ENCODE measurements at places on chromosomes 5 and 9.

- no peak for DNase-seq
Observed at GRCh38 chr5:122063836-122064235, 14.2 kb downstream of the LOX start.

DNA sequence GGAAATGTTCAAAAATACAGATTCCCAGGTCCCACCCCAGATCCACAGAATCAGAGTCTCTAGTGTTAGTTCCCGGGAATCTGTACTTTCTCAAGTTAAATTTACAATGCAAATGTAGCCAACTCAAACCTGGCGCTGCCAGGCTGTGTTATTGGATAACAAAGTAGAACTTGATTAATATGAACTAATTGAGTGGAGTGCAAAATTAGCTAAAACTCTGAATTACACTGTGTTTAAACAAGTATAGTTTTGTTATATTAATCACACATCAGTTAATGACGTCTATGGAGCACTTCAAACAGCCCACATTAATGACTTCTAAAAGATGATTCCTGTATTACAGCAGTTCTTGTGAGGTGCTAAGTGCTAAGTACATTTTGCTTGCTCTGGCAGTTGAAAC is 32.4 kb upstream of the CYFIP2 start:
- peak; percentile 82 for DNase-seq

DNA sequence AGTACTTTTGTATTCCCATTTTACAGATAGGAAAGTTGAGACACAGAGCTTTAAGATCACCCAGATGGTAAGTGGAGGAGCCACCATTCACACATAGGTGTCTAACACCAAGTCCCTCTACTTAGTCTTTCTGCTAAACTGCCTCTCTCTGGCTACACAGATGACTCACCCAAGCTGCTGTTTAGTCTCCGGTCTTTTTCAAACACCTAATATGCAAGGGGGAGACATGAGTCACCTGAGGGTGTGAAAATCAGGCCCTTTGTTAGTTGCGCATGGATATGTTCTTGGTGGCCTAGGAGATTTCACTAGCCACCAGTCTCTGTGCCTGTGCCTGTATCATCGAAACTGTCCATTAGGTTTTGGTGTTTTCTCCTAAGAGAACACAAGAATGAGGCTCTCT is 117.8 kb downstream of the MAST4 start:
- DNase-seq: no peak

GRCh38 chr5:85159395-85159794 is 774.7 kb upstream of the EDIL3 start:
- no peak for DNase-seq

GRCh38 chr5:50325237-50325832 is 115.8 kb downstream of the EMB start:
- no peak for DNase-seq

DNA sequence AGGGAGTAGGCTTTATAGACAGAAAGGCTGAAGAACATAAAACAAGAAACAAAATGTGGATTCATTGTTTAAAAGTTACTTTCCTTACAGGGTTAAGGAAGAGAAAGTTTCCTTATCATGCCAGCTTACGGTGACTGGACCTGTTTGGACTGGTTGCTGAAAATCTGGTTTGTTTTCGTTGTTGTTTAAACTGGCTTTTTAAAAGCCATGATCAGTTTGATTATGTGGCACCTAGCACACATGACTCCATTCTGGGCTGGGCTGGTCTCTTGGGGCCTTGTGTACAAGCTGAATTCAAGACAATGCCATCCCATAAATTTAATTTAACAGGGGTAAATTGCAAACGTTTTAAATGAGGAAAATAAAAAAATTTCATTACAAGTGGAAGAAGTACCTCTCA is 18.4 kb upstream of the ZNF474 start:
- DNase-seq: no peak

GRCh38 chr9:124309667-124310084 is 51.9 kb downstream of the NEK6 start:
- DNase-seq: no peak

- no peak for DNase-seq
Observed at GRCh38 chr9:127556871-127557270, 55.2 kb upstream of the STXBP1 start.

- no peak for DNase-seq
Observed at GRCh38 chr9:79286992-79287707, 284.6 kb upstream of the TLE4 start.

- no peak for DNase-seq
Observed at GRCh38 chr5:44691802-44692201, 116.9 kb upstream of the MRPS30 start.

- no peak for DNase-seq
Observed at GRCh38 chr9:130072515-130073235, 19.0 kb downstream of the GPR107 start.

GRCh38 chr5:22908129-22908528 is 55.0 kb upstream of the CDH12 start:
- DNase-seq: no peak

GRCh38 chr9:113529336-113530009 is 65.9 kb downstream of the RGS3 start:
- no peak for DNase-seq

DNA sequence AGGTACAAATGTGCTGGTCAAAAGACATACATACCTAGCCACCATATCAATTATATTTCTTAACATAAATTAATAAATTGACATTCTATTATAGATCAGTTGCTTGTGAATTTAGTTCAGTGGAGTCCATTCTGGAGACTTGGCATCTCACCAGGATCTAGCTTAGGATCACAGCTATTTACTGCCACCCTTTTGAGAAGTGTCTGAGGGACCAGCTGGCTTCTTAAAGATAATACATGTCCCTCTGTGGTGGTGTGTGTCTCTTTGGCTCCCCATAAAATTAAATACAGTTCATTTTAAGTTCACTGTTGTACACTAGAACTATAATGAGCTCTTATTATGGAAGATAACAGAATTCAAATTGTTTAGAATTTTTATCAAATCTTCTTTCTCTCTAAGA is 290.7 kb downstream of the PRELID2 start:
- DNase-seq: no peak

- no peak for DNase-seq
Observed at GRCh38 chr5:40321514-40321913, 358.2 kb upstream of the PTGER4 start.

DNA sequence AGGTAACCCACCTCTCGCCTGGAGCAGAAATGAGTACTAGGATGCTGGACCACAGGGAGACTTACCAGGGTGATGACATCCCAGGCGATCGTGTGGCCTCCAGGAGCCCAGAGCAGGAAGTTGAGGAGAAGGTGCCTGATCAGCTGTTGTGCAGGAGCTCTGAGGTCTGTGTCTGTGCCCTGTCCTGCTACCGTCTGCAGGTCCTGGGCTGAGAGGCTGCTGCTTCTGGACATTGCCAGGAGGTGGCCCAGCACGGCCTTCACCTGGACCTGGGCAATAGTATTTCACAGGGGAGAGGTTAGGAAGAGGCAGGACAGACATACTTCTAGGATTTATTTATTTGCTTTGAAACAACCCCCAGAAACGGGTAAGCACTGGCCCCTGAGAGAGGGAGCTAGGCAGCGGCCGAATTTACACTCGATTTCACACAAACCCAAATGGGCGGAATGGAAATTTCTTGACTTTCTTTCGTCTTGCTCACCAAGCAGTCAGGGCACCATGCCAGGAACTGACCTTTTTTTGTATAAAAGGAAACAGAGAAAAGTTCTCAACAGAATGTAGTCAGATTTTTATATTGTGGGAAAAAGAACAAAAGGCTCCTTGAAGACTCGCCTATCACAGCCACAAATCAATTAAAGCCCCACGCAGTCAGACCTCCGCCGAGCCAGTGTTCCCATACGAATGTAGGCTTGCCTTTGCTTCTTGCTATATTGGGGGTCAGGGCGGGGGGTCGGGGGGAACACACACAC is 210.3 kb downstream of the FANCC start:
- no peak for DNase-seq

- no peak for DNase-seq
Observed at GRCh38 chr9:94134629-94135028, 50.4 kb downstream of the PTPDC1 start.

DNA sequence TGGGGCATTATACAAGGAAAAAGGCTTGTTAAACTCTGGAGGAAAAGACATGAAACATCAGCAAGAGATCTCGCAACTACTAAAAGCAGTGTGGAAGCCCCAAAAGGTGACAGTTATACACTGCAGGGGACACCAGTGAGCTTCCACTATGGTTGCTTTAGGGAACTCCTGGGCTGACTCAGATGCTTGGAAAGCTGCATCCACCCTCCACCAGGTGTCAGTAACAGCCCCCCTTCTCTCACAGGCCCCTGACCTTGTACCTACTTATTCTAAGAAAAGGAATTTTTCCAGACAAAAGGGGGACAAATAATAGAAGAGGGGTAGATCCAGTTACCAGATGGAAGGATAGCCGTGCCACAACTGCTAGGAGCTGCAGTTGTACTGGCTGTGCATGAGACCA is 154.4 kb upstream of the COX7C start:
- no peak for DNase-seq

- DNase-seq: no peak
Observed at GRCh38 chr5:173660481-173661280, 44.2 kb upstream of the BOD1 start.

- DNase-seq: no peak
Observed at GRCh38 chr5:104538734-104539133, 976.1 kb upstream of the NUDT12 start.

DNA sequence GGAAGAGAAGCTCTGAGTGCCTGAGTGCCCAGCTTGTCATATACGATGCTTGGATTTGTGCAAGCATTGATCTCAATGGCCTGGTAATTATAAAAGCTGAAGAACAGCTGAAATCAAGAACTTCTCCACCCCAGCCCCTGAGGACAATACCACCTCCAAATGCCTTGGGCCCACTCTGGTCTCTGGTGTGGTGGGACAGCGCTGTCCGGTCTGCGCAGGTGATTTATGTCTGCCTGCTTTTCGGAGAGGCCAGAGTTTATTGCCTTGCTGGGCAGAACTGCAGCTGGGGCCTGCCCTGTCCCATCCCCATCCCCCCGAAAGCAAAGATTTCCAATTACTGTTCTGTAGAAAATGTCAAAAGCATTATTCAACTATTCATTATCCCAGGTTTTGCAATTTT is 1.1 kb upstream of the PDZD2 start:
- DNase-seq: no peak

DNA sequence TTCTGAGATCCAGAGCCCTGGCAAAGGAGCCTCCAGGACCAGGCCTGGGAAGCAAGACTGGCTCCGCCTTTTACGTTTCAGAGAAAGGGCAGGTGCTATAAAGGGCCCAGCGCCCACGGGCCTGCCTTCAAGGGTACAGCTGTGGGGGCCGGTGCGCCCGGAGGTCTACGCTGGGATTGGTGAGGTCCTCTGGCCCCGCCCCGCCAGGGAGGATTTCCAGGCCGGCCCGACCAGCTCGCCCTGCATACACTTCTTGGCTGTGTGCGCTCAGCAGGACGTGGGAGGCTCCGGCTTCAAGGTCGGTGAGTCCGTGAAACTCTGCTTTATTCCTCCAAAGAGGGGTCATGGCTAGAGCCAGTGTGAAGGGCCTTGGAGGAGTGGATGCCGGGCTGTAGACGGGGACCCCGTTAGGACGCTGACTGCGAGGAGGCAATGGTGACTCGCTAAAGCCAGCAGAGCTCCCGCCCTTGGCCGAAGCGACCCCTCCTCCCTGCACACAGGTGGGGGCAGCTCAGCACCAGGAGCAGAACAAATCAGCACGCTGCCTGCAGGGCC is at the start of gene CKMT2:
TSS of gene CKMT2 (plus strand) at position 243 of the 555 bp plus-strand sequence. CDS start 17,811 bp downstream, outside the sequence.
- DNase-seq: no peak

DNA sequence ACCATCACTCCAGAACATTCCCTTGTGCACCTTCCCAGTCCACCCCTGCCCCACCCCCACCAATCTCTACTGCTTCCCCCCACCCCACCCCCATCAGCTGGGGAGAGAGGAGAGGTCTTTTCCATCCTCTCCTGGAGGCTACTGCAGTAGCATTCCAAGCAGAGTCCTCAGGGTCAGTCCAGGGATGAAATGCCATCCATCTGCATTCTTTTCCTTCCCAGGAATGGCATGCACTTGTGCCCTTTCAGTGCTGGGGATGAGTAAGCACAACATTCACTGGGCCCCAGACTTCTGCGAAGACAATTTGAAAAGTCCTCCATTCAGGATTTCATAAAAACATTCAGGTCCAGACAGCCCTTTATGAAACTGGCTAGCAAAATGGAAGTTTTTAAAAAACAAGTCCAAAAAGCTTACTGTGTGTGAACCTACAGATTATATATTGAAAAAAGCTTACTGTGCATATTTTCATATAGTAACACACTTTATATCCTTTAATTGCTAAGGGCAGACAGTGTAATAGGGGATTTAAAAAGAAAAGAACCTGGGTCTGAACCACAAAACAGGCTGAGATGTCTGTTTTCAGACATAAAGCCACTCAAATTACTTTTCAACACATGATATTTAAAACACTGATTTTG is 50.0 kb upstream of the GOLPH3 start:
- no peak for DNase-seq

GRCh38 chr9:18990494-18990893 is 42.5 kb downstream of the SAXO1 start:
- no peak for DNase-seq

GRCh38 chr5:65812648-65813047 is 90.6 kb downstream of the NLN start:
- peak; percentile 8 for DNase-seq

- DNase-seq: no peak
Observed at GRCh38 chr9:75532233-75533050, 358.0 kb upstream of the PCSK5 start.

DNA sequence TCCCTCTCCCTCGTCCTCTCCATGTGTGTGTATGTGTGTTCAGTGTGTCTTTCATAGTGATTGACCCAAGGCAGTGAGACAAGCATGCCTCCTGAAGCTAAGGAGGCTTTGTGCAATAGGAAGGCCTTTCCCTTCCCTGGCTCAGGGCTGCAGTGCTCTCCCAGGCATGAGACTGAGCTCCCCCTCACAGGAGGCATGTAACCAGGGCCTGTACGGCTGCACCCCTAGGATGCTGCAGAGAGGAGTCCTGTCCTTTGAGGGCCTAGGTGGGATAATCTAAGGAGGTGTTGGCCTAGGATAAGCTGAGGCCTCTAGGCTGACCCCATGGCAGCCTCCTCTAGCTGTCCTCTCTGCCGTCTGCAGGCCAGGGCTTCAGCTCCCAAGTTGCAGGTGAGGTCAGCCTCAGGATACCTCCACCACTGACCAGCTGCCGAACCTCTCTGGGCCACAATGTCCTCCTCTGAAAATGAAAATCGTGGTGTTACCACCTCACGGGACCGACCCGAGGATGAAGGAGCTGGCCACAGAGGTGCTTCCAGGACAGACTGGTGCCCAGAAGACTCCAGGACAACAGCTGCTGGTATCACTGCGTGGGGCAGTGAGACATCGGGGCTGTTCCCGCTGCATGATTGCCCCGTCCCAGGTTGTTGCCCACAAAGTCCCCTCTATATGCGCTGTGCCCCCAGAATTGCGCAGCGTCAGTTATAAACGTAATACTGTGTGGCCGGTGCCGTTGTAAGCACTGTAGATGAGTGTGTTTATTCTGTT is 129.6 kb downstream of the BARX1 start:
- DNase-seq: no peak

Data from CD4-positive, alpha-beta T cell (primary cell).